Activated T-helper 2 cell treated with anti-CD3 and anti-CD28 coated beads, Interferon-gamma antibody, Interleukin-2, Interleukin-4, amounts not matched to agents 10 μg/mL and 5 μg/mL and 100 μg/mL, durations not matched to agents 14 hours and 24 hours and 36 hours (primary cell): ENCODE measurements at places on chromosomes 3 and 15.
A peak's percentile ranks its signal among the peaks of the same experiment; 100 is the strongest.

DNA sequence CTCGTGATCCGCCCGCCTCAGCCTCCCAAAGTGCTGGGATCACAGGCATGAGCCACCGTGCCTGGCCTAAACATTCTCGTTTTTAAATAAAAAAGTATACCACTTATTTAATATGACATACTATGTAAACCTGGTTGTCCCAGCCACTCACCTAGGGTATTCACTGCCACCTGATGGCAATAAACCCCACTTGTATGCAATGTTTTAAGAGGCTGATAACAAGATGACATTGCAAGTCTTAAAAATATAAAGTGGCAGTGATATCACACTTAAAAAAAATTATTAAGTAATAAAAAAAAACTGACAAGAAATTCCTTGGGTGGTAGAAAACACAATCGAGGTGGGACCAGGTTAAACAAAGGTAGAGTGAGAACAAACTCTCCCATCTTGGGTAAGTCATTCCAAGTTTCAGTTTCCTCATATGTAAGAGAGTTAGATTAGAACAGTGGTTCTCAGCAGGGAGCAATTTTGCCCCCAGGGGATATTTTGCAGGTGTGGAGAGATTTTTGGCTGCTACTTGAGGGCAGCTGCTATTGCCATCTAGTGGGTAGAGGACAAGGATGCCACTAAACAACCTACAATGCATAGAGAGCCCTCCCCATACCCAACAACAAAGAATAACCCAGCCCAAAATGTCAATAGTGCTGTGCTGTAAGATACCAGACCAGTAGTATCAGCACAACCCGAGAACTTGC lies 14.5 kb downstream of the ARF4 start:
- H3K27me3 ChIP-seq: no peaks in the 10 kb centered on the region
- H3K4me3 ChIP-seq: no peak overlapping the region
- H3K4me1 ChIP-seq: peaks cover 20% of the 10 kb centered on the region
- H3K36me3 ChIP-seq: peaks cover 60% of the 10 kb centered on the region

- H3K36me3 ChIP-seq: no peaks in the 10 kb centered on the region
- peak overlapping the region; percentile 13 for H3K27ac ChIP-seq
- H3K4me3 ChIP-seq: no peak overlapping the region
- no peaks in the 10 kb centered on the region for H3K4me1 ChIP-seq
- DNase-seq: no peak
Observed at GRCh38 chr3:38084334-38085310, 45.6 kb downstream of the DLEC1 start.

DNA sequence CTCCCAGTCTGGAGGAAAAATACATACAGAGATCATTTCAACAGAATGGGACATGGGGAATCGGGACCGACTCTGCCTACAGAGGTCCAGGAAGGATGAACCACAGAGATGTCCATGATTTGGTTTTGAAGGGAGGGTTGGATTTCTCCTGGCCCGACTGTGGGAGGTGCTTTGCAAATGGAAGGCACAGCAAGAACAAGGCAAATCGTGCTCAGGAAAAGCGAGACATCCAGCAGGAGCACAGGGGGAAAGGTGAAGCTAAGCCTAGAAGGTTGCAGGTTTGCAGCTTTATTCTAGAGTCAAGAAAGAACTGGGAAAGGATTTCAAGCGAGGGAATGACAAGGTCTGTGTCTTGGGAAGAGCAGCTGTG lies 181.9 kb downstream of the OPA1 start:
- no peak for DNase-seq
- no peak overlapping the region for H3K4me3 ChIP-seq
- peaks cover 9% of the 10 kb centered on the region for H3K4me1 ChIP-seq
- H3K27me3 ChIP-seq: peaks cover 39% of the 10 kb centered on the region
- H3K36me3 ChIP-seq: no peaks in the 10 kb centered on the region

DNA sequence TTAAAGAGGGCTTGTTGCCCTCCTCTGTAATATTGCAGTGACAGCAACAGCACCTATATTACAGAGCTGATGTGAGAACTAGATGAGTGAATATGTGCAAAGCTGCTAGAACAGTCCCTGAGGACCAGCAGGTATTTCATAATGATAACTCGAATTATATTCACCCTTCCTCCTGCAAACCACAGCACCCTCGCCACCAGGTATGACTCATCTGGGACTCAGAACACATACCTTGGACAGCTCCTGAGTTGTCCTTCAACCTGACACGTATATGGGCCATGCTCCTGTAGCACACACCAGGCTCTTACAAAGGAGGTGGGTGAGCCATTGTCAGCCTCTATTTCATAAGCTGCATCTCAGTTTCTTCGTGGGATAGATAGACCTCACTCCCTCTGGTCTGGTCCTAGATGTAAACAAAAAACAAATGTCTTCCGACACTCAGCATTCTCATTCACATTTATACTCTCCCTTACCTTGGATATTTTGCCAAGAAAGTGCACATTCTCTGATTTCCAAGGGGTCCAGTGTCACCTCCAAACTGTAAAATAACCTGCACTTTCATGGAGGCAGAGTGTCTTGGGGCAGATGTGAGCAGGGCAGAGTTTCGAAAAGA lies 124.5 kb downstream of the TLE3 start:
- no peak overlapping the region for H3K27ac ChIP-seq
- H3K36me3 ChIP-seq: no peaks in the 10 kb centered on the region
- peaks cover 29% of the 10 kb centered on the region for H3K27me3 ChIP-seq
- DNase-seq: peak; percentile 17

GRCh38 chr3:168620854-168621253 lies 525.1 kb upstream of the GOLIM4 start:
- no peak overlapping the region for H3K4me3 ChIP-seq
- H3K4me1 ChIP-seq: no peaks in the 10 kb centered on the region
- no peak overlapping the region for H3K27ac ChIP-seq
- no peaks in the 10 kb centered on the region for H3K27me3 ChIP-seq

DNA sequence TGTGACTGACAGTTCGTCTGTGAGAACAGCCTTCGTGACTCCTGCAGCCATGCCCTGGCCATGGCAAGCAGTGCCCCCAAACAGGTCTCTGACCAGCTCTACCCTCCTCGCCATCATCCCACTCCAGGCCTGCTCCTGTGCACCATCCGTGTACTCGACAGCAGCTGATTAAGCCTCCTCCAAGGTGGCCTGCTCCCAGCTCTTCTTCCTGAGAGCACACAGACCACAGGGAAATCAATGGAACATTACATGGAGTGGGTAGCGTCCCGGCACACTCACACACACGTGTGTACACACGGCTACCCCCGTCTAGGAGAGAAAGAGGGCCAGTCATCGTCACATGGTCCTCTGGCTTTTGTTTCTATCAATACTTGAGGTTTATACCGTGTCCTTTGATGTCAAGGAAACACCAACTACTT lies 21.1 kb downstream of the ANXA2 start:
- DNase-seq: no peak
- H3K27me3 ChIP-seq: no peaks in the 10 kb centered on the region
- peaks cover 65% of the 10 kb centered on the region for H3K36me3 ChIP-seq
- no peak overlapping the region for H3K4me3 ChIP-seq
- no peak overlapping the region for H3K27ac ChIP-seq

DNA sequence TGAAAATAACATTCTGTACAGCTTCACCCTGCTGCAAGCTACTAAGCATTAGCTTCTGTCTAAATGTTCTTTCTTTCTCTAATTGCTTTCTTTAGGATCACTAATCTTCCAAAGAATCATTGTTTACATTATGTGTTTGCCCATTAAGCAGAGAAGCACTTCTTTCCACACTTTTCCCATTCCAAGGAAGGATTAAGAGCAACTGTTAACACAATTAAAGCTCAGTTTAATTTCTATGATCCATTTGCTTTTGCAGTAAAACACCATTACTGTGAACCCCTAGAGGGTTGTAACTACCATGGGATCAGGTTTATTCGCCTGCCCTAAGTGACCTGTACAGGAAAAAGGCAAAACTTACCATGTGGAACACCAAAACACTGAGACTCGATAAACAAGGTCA lies 125.8 kb upstream of the ZNF385D start:
- no peak overlapping the region for H3K4me3 ChIP-seq
- no peaks in the 10 kb centered on the region for H3K36me3 ChIP-seq
- no peak for DNase-seq
- no peaks in the 10 kb centered on the region for H3K27me3 ChIP-seq
- no peak overlapping the region for H3K27ac ChIP-seq

GRCh38 chr15:74438721-74439316 lies 5.1 kb upstream of the SEMA7A start:
- H3K4me1 ChIP-seq: peaks cover 39% of the 10 kb centered on the region
- no peaks in the 10 kb centered on the region for H3K27me3 ChIP-seq
- no peak overlapping the region for H3K4me3 ChIP-seq
- peak overlapping the region; percentile 35 for H3K27ac ChIP-seq
- H3K36me3 ChIP-seq: no peaks in the 10 kb centered on the region

- DNase-seq: no peak
- peaks cover 4% of the 10 kb centered on the region for H3K4me1 ChIP-seq
Observed at GRCh38 chr3:60322298-60322856, 928.9 kb downstream of the FHIT start.

DNA sequence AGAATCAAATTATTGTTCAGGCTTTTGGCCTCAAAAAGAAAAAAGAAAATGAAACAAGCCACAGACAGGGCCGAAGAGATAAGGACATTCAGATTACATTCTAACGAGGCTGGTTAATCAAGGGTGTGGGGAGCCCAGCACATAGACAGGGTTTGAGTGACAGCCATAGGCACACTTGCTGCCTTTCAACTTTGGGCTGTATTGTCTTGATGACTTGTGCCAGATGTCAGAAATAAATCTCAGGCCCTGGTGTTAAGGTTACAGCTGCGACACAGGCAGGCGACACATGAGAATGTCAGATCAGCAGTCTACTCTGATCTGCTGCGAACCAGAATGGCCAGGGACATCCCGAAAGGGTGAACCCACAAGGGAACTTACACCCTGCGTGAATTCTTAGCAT lies 231.2 kb upstream of the ARRDC4 start:
- no peak overlapping the region for H3K27ac ChIP-seq
- H3K27me3 ChIP-seq: no peaks in the 10 kb centered on the region
- H3K4me3 ChIP-seq: no peak overlapping the region
- no peaks in the 10 kb centered on the region for H3K36me3 ChIP-seq
- DNase-seq: no peak

- H3K4me1 ChIP-seq: peaks cover 36% of the 10 kb centered on the region
- no peaks in the 10 kb centered on the region for H3K27me3 ChIP-seq
- peak overlapping the region; percentile 95 for H3K4me3 ChIP-seq
- peaks cover 43% of the 10 kb centered on the region for H3K36me3 ChIP-seq
- peak overlapping the region; percentile 89 for H3K27ac ChIP-seq
Observed at GRCh38 chr3:50237133-50237651, 1.2 kb downstream of the GNAI2 start.

- H3K4me1 ChIP-seq: peaks cover 35% of the 10 kb centered on the region
- H3K4me3 ChIP-seq: no peak overlapping the region
- no peak for DNase-seq
- no peaks in the 10 kb centered on the region for H3K27me3 ChIP-seq
- peaks cover 33% of the 10 kb centered on the region for H3K36me3 ChIP-seq
Observed at GRCh38 chr3:27859821-27860220, 137.7 kb upstream of the EOMES start.

DNA sequence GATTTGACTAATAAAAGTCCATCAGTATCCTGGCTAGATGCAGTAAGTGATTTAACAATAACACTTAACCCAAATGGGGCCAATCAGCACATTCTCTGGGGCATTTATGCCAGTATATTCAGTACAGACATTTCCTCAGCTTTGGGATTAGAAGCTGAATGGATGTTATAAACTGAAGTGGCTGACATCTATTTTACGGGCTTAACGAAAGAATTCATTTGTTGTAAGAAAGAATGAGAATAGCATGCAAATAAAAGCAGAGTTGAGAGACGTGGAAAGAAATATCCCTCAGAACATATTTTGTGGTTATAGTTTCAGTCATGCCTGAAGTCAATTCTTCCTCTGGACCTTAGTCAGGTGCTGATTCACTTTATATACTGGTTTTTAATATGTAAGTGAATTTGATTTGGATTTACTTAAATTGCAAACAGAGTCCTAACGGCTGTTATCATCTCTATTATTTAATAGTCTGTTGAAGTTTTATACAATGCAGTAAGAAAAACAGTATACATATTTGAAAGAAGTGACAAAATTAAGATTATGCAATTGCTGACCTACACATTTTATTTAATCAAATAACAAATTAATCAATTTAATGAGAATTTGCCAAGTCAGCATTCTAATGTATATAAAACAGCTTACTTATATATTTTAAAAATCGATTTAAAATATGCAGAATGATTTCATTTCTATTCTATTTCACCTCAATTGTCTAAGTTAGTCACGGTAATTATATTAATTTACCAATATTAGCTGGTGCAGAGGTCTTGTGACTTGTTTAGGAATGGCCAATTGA lies 513.9 kb upstream of the CADM2 start:
- no peak for DNase-seq
- H3K4me1 ChIP-seq: no peaks in the 10 kb centered on the region
- no peaks in the 10 kb centered on the region for H3K27me3 ChIP-seq
- H3K4me3 ChIP-seq: no peak overlapping the region

DNA sequence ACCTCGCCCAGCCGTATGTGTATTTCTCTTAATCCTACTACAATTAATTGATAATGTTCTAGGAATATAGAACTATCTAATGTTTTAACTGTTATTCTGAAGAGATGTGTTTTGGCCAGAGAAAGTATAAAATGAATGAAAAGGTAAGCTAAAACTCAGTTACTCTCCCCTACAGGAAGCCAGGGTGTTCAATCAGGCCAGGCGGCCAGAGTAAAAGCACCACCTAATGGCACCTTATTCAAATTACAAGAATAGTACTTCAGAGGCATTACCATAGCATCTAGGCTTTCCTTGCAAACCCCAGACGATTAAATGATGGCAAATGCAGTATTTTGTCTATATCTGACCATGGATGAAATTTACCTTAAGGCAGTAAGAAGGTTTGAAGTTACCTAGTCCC lies 10.4 kb downstream of the SLC12A8 start:
- DNase-seq: no peak
- H3K27ac ChIP-seq: no peak overlapping the region
- no peaks in the 10 kb centered on the region for H3K4me1 ChIP-seq
- peaks cover 46% of the 10 kb centered on the region for H3K27me3 ChIP-seq
- no peak overlapping the region for H3K4me3 ChIP-seq

GRCh38 chr3:158712443-158712842 lies 19.8 kb downstream of the RARRES1 start:
- peak overlapping the region; percentile 77 for H3K27ac ChIP-seq
- DNase-seq: no peak
- H3K36me3 ChIP-seq: peaks cover 48% of the 10 kb centered on the region
- no peak overlapping the region for H3K4me3 ChIP-seq

DNA sequence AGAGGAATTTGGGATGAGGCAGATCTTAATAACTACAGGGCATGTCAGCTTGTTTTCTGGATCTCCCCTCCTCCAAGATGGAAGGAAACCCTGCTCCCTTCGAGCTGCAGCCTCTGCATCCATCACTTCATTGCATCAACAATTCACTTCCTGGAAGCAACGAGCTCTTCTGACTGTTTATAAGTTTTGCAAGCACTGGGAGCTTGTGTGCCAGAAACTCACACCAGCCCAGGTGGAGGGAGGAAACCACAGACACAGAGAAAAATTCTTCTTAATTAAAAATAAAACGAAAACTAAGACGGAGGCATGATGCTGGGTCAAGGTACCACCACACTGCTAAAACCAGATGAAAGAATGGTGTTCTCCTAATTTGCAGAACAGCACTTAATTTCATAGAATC lies 10.6 kb downstream of the LRIG1 start:
- peaks cover 47% of the 10 kb centered on the region for H3K36me3 ChIP-seq
- no peaks in the 10 kb centered on the region for H3K27me3 ChIP-seq
- DNase-seq: no peak
- peak overlapping the region; percentile 91 for H3K27ac ChIP-seq
- peak overlapping the region; percentile 66 for H3K4me3 ChIP-seq
- H3K4me1 ChIP-seq: peaks cover 85% of the 10 kb centered on the region

GRCh38 chr15:45276831-45277230 lies 24.8 kb downstream of the SLC28A2 start:
- no peak overlapping the region for H3K27ac ChIP-seq
- H3K4me1 ChIP-seq: peaks cover 9% of the 10 kb centered on the region
- peaks cover 3% of the 10 kb centered on the region for H3K27me3 ChIP-seq
